ENCODE measurements at places on chromosomes 16 and 17.

DNA sequence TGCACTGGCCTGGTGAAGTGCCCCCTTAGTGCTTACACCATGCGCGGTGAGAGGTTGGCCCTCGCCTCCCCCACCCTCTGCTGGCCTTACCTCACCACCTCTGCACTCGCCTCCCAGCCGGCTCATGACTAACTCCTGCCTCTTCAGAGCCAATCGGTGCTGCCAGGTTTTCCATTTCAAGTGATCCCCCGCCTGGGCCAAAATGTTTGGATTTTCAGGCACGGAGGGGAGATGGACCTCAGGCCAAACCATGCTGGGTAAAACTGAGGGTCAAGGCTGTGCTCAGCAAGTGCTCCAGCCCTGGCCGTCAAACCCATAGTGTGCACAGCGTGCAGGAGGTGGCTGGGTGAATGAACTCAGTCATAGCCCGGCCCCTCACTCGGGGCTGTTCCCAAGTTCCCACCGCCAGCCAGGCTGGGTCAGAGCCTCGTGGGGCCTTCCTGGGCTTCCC is 175.4 kb downstream of the SEC14L1 start:
- DNase-seq, result no peak

- DNase-seq, result peak; percentile 93
Measured at GRCh38 chr17:70661342-70662222, 492.2 kb downstream of the KCNJ2 start.

GRCh38 chr16:65070831-65071432 is 50.9 kb downstream of the CDH11 start:
- peak; percentile 35 for DNase-seq

- DNase-seq, result no peak
Measured at GRCh38 chr17:77479372-77480198, 338.8 kb downstream of the SEC14L1 start.

DNA sequence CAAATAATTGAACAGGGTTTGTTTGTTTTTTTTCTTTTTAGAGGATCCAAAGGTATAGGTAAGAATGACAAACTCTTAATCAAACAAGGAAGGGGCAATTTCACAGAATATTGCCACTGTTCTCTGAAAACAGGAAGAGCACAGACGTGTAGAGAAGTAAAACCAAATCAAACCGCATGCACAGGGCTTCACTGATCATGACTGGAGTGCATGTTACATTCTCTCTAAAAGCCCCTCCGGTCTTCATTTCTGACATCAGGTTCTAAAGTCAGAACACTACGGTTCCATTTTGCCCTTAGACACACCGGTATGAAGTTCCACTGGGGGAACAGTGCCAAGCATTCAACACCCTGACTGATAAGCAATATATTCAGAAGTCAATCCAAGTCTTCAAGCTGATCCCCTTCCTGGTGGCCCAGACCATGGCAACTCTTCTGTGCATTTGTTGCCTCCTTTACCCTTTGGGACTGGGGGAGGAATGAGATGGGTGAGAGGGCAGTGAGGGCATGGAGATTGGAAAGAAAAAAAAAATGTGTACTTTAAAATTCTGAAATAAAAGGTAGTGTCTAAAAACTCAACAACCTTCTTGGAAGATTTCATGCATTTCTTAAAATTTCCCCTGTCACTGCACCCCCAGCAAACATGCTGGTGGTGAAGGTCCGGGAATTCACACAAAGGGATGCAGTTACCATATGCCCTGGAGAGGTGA is 1.4 kb downstream of the MMD start:
- DNase-seq, result no peak

DNA sequence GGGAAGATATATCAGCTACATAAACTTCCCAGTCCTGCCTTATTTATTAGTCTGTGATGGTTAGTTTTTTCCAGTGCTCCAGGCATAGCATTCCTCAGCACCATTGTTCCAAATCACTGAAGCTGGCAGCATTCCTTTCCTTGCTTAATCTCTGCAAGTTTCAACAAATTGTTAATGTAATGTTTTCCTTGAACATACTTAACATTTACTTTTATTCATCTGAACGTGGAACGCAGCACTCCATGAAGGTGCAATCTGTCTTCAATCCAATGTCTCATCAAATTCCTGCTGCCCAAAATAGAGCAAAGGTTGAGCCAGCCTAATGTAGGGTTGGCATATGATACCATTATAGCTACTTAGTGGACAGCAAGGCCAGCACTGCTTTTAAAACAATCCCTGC is 441.1 kb upstream of the RBFOX1 start:
- DNase-seq, result no peak

DNA sequence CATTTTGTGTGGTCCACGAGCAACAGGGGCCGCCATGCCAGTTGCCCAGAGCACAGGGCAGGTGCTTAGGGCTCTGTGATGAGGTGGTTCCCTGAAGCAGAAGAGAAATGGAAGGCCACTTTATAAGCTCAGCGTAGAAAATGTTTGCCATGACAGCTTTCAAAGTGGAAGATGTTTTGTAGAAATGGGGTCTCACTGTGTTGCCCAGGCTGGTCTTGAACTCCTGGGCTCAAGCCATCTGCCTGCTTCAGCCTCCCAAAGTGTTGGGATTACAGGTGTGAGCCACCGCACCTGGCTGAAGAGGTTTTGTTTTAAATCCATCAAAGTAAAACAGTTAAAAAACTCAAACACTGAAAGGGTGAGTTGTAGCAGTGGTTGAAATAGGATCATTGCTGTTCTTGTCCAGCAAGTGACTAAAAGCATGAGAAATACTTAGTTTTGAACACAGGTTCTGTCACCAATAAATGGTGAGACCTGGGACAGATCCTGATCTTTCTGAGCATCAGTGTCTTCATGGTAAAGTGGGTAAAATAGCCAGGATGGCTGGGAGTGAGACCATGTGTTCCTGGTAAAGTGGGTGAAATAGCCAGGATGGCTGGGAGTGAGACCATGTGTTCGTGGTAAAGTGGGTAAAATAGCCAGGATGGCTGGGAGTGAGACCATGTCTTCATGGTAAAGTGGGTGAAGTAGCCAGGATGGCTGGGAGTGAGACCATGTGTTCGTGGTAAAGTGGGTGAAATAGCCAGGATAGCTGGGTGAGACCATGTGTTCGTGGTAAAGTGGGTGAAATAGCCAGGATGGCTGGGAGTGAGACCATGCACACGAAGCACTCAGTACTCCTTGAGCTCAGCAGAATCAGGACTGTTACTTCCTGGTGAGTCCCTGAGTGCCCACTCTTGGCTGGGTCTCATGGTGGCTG is 46.0 kb downstream of the BANP start:
- no peak for DNase-seq

- no peak for DNase-seq
Measured at GRCh38 chr17:3558603-3559269, 1.1 kb upstream of the TRPV3 start.

DNA sequence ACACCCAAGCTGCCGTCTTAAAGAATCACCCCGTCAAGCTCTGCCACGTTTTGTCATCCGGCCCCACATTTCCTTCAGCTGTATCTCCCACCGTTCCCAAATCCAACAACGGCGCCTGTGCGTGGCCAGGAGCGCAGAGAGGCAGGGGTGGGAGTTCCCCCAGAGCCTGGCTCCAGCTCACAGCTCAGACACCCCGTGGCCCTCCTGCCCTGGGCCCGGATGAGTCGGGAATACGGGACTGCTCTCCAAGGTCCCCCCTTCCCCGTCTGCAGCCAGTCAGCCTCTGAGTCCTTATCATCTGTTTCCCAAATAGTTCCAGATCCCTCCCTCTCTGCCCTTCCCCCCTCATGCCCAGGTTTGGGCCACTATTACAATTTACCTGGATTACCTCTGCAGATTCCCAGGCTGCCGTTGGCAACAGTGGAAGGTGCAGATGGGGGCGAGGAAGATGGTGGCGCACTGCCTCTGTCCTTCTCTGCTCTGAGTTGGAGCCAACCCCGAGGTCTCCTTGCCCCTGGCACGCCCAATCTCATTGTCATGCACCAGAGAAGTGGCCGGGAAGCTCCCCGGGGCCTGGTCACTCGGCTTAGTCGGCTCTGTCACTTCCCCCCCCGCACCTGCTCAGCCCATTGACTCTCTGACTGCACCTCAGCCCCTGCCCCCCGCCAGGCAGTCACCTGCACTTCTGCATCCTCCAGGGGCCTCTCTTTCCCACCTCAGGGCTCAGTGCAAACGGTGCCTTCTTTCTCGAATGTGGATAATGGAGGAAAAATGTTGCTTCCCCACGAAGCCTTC is 18.3 kb upstream of the RPTOR start:
- no peak for DNase-seq

GRCh38 chr17:51601622-51602261 is 341.4 kb downstream of the UTP18 start:
- DNase-seq, result no peak

All from NCI-H1092 treated with DMSO at 0.1 percent for 48 hours (cell line).